ENCODE measurements at places on chromosomes 5 and 9. TPM values are rescaled to one million over a fixed set of nuclear protein-coding genes. Genes with fewer than 3 reads are reported as not detected.

DNA sequence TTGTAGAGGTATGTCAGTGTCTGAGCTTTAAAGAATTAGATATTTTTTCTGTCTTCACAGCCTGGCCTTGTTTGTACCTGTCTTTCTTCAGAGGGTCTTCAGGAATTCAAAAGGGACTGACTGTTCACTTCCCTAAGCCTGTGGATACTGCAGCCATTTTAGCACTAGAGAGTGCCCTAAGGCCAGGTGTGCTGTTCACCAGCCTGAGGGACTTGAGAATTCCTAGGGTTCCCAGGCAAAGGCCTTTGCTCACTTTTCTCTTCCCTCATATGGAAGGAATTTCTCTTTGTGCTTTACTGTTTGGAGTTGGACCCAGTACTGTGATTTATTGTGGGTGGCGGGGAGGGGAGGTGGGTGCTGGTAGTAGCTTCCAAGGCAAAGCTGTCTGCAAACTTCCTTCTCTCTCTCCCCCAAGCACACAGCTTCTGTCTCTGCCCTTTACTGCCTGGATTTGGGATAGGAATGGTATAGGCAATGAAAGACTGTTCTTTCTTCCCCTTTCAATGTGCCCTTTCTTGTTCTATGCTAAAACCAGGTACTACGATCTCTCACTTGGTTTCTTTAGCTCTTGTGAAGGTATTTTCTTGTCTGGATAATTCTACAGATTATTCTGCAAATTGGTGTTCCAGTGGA is 9.7 kb upstream of the LRRC70 start:
- no peak for DNase-seq

- peak; percentile 57 for DNase-seq
These were observed 214.9 kb upstream of the TBCA start for GRCh38 chr5:77991084-77991483.

DNA sequence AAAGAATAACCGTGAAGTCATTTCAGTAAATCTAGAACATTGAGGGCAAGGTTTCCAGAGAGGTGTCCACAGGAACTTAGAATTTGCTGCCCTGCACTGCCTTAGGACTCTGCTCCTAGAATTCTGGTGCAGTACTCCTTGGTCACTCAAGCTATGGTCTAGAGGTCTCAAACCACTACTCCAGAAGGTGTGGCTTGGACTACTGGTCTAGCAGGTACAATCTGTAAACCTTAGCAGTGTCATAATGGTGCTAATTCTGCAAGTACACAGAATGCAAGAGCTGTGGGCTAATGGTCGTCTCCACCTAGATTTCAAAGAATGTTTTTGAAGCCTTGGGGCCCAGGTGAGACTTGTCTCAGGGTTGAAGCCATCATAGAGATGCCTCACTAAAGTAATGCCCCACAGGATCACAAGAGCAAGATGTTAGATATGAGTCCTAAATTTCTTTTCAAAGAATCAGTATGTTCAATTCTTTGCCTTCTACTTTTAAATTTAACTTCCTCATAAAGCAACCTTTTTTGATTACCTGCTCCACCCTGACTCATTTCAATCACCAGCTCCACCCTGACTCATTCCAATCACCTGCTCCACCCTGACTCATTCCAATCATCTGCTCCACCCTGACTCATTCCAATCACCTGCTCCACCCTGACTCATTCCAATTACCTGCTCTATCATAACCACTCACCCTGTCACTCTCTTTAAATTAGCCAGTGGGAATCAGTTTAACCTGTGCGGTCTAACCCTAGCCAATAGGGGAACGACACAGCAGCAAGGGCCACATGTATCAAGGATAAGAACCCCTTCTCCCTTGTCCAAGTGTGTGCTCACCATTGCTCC is 1111.8 kb upstream of the ACO1 start:
- no peak for DNase-seq

GRCh38 chr9:88464851-88465250 is 70.1 kb upstream of the NXNL2 start:
- DNase-seq = no peak

DNA sequence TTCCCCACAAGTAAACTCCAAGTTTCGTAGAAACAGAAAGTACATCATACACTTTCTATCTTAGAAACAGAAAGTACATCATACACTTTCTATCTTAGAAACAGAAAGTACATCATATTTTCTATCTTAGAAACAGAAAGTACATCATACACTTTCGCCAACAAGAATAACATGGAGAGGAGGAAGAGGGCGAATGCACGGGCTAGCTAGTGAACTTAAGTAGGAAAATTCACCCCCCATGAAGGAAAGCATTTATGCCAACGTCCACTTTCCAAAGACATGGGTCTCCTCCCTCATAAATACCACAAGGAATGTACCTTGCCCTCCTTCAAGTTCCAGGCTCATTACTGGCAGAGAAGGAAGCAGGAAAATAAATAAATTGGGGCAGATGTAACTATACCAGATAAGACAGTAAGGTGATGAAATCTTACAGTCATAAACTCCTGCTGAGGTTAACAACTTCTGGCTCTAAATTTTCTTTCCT is 64.7 kb downstream of the FRMD3 start:
- no peak for DNase-seq

DNA sequence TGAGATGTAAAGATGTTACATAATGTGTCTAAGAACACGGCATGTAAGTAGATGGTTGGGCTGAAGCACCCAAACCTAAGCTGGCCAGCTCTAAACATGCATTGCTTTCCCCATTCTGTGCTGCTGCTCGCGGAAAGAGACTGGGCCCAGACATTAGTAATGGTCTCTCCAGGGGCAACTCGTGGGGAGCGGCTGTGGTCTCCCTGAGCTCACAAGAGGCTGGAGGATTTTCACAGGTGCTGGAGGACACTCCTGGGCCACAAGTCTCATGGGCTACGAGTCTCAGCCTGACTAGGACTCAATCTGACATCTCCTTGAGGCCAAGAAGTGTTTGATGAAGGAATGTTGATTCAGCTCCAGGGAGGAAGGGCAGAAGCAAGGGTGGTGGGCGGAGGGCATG is 92.7 kb upstream of the PTCH1 start:
- no peak for DNase-seq

DNA sequence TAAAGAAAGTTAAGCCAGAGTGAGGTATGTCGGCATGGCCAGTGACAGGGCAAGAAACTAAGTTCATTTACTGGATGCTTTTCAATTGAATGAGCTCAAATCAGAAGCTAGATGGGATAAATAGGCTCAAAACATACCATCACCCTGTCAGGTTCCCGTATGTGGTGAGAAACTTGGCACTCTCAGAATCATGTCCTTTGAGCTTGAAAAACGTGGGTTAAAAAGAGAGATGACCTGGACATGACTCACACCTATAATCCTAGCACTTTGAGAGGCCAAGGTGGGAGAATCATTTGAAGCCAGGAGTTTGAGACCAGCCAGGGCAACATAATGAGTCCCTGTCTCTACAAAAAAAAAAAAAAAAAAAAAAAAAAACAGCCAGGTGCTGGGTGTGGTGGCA is 121.7 kb upstream of the RGMB start:
- DNase-seq = no peak

DNA sequence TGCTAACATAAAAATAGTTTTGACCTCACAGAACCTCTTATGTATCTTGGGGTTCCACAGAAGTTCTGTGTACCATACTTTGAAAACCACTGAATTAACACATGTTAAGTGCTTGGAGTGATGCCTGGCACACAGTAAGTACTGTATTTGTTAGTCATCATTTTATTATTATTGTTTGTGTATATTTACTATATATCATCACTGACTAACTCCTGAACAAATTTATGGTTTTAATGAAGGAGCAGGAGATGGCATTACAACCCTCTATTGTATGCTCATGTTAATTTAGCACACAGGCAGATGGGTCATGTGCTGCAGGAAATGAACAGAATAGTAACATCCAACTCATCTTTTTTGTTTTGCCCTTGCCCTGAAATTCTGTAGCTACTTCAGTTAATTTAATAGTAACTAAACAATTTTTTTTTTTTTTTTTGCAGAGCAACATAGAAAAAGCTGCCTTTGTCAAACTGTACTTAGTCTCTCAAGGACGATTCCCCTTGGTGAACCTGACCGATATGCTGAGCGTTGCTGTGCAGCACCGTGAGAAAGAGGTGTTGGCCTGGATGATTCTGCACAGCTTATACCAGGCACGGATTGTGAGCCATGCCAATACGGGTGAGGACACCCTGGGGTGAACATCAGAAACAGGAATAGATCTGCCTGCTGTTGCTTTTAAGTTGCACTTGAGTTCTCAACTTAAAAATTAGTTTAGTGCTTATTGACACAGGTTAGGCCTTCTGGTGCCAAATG is 45.4 kb downstream of the HACD4 start:
- DNase-seq = no peak

DNA sequence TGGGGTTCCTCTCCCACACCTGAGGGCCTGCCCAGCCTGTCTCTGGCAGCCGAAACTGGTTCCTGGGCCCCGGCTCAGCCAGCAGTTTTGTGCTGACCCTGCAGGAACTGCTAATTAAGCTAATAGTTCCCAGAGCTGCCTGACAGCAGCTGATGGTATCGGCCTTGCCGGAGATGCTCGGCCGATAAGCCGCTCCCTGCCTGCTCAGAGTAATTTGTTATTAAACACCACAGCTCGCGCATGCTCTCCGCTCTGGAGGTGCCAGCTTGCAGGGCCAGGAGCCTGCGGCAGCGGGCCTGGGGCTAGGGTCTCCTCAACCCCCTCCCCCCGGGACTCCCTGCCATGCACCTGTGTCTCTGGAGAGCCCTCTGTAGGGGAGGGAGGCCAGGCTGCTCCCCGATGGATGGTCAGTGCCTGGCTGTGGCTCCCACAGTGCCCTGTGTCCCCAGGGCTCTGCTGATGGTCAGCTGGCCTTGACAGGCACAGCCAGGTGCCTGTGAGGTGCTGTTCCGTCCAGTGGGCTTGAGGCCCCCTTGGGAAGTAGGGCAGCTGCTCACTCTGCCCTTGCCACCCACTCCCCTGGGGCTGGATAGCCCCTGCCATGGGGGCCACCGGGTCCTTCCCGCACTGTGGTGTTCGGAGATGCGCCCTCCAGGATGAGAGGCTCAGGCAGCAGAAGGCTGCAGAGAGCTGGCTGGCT is 41.7 kb downstream of the RXRA start:
- DNase-seq = peak; percentile 77

- DNase-seq = no peak
These were observed 100.7 kb downstream of the RAB3C start for GRCh38 chr5:58683567-58683966.

DNA sequence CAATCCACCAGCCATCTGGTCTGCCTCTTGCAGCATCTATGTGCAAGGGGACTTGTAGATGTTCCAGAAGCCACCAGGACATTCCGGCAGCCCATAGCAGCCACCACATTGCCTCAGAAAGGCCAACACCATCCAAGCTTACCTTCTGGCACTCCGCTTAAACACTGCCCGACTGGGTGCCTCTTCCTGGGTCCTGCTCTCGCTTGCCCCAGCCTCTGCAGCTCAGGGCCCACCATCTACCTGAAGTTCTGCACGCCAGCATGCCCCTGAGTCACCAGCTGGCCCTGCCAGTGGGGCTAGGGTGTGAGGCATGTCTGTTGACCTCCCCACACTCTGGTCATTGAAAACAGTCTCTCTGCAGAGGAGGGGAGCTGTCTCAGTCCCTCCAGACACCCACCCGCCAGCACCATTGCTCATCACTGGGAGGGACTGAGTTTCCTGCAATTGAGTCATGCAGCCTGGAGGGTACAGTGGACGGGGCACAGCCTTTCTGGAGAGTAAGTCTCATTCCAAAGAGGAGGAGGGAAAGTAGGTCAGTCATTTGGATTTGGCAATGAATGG is 16.9 kb upstream of the COL5A1 start:
- no peak for DNase-seq

- DNase-seq = no peak
These were observed 47.2 kb upstream of the ARL15 start for GRCh38 chr5:54357408-54358058.

DNA sequence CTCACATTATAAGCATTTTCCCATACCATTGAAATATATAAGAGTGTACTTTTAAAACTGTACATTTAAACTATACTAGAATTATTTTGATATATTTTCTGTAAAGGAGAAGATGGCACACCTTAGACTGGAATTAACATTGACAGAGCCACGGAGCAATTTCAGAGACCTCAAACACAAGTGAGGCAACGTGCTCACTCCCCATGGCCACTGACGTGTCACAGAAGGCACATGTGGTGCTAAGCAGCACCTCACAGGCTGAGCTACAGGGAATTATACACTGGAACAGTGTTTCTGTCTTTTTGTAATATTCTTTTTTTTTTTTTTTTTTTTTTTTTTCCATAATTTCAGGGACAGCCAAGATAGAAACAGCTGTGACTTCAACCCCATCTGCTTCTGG is 66.5 kb downstream of the NUP214 start:
- no peak for DNase-seq

GRCh38 chr5:142597546-142598337 is 88.1 kb downstream of the FGF1 start:
- DNase-seq = no peak

- no peak for DNase-seq
These were observed 6.1 kb downstream of the IL13 start for GRCh38 chr5:132663771-132664695.

DNA sequence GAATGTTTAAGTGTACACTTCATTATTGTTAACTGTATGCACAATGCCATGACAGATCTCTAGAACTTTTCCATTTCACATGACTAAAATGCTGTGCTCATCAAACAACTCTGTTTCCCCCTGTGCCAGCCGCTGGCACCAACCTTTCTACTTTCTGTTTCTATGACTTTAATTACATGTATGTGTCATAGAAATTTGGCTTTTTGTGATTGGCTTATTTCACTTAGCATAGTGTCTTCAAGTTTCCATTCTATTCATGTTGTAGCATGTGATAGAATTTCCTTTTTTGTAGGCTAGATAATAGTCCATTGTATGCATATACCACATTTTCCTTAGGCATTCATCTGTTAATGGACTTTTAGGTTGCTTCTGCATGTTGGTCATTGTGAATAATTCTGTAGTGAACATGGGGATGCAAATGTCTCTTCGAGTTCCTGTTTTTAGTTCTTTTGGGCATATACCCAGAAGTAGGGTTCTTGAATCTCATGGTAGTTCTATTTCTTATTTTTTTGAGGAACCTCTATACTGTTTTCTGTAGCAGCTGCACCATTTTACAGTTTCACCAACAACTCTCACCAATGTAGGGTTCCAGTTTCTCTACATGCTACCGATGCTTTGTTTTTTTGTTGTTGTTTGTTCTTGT is 184.4 kb upstream of the DMRT1 start:
- DNase-seq = no peak

DNA sequence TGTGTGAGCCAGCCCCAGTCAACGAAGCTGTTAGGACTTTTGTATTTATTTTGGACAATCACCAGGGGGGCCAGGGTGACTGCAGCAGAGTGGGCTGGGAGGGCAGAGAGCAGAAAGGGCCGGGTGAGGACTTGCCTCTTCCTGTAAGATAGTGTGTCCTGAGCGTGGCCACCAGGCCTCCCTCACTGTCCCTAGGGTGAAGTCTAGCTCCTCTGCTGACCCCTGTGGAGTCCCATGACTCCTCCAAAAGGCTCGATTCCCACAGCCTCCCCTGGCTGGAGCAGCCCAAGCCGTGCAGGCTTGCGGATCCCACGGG is 147.8 kb downstream of the RXRA start:
- no peak for DNase-seq

- peak; percentile 81 for DNase-seq
These were observed 43.5 kb downstream of the PNPLA7 start for GRCh38 chr9:137506702-137507171.

Gene NEUROG1
- not detected for total RNA-seq

Gene SLC36A1
- total RNA-seq = 9.0 TPM

Gene TJP2
- total RNA-seq = 14.3 TPM

Gene FUT7
- total RNA-seq = not detected

Gene TMEM215
- not detected for total RNA-seq

Gene IFNA13
- total RNA-seq = not detected

Gene SLC34A3
- total RNA-seq = not detected

Gene RELL2
- total RNA-seq = 1.7 TPM

Gene MLANA
- 0.04 TPM for total RNA-seq

Gene CCDC112
- total RNA-seq = 6.3 TPM

Gene IRX2
- total RNA-seq = 6.1 TPM
